ENCODE measurements at places on chromosomes 7 and 10. TPM values are rescaled to one million over a fixed set of nuclear protein-coding genes. Genes with fewer than 3 reads are reported as not detected.

The BHLHA15 gene
- not detected for polyA plus RNA-seq

GRCh38 chr10:5481121-5481520 is 18.2 kb downstream of the CALML5 start:
- peak; percentile 55 for DNase-seq
- no peaks in the 10 kb centered on the region for H3K36me3 ChIP-seq
- H3K4me3 ChIP-seq, result no peak overlapping the region

- H3K36me3 ChIP-seq, result no peaks in the 10 kb centered on the region
- H3K27ac ChIP-seq, result no peak overlapping the region
- peaks cover 36% of the 10 kb centered on the region for H3K27me3 ChIP-seq
- no peak for DNase-seq
These were observed 402.8 kb downstream of the DNAJB6 start for GRCh38 chr7:157739650-157740049.

DNA sequence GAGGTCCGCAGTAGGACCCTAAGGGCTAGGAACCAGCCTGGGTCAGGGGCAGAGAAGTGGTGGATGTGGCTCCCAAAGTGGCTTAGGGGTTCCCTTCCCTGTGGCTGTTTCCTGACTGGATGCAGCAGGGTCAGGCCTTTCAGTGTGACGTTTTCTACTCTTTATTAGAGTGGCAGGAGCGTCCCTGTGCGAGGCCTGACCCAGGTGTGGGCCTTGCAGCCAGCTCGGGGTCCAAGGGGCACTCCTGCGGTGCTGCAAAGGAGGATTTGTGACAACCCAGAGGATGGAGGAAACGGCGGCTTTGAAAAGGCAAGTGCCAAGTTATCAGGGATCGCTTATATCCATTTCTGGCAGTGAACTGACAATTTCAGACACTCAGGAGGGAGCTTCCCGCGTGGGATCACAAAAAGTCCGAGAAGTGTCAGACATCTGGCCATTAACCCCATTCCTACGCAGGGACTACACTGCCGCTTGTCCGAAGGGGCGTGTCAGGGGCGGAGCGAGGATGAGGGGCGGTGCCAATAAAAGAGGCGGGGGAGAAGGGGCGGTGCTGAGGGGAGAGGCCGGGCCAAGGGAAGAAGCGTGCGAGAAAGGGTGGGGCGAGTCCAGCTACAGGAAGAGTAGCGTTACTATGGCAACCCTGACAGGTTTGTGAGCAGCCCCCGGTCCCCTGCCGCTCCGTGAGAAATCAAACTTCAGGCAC is 98.8 kb upstream of the ZNF722 start:
- no peak for DNase-seq
- peak overlapping the region; percentile 50 for H3K4me3 ChIP-seq
- H3K27me3 ChIP-seq, result no peaks in the 10 kb centered on the region
- no peaks in the 10 kb centered on the region for H3K4me1 ChIP-seq
- no peak overlapping the region for H3K27ac ChIP-seq
- H3K36me3 ChIP-seq, result no peaks in the 10 kb centered on the region

- no peaks in the 10 kb centered on the region for H3K36me3 ChIP-seq
- no peaks in the 10 kb centered on the region for H3K4me1 ChIP-seq
- H3K27ac ChIP-seq, result no peak overlapping the region
- no peak for DNase-seq
These were observed 63.0 kb upstream of the SP4 start for GRCh38 chr7:21364801-21365271.

The LHFPL3 gene
- polyA plus RNA-seq, result 2.5 TPM

- H3K4me3 ChIP-seq, result no peak overlapping the region
- DNase-seq, result peak; percentile 46
- H3K36me3 ChIP-seq, result no peaks in the 10 kb centered on the region
- H3K27me3 ChIP-seq, result no peaks in the 10 kb centered on the region
These were observed 70.8 kb downstream of the TCF7L2 start for GRCh38 chr10:113020838-113021237.

DNA sequence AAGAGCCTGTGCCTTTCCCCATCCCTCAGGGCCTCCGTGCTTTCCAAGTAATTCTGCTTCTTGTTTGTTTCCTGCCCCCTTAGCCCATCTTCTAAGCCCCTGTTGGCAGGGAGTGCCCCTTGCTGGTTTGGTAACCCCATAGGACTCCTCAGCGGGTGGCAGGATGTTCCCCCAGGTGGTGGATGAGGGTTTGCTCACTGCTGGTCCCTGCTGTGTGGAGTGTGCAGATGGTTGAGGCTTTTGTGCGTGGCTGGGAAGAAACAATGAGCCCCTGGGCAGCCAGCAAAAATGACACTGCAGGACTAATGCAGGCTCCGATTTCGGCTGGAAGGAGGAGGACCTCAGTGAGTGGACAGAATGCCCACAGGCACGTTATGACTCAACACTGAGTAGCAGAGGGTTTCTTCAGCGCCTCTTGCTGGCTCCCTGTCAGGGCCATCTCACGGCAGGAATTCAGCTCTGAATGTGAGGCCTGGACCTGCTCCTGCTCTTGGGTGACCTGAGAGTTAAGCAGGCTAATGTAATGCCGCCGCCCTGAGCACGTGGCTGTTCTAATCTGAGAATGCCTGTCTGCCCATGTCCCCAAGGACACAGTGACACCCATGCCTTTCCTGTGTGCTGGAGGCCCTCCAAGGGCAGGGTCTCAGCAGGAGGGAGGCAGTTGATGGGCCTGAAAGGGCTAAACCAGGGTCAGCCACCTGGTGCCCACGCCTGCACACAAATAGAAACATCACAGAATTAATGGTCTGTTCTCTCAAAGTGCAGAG is 16.6 kb downstream of the BAG3 start:
- DNase-seq, result no peak
- peak overlapping the region; percentile 41 for H3K27ac ChIP-seq
- no peak overlapping the region for H3K4me3 ChIP-seq
- H3K4me1 ChIP-seq, result peaks cover 52% of the 10 kb centered on the region
- H3K27me3 ChIP-seq, result no peaks in the 10 kb centered on the region

- H3K36me3 ChIP-seq, result no peaks in the 10 kb centered on the region
- peaks cover 14% of the 10 kb centered on the region for H3K27me3 ChIP-seq
- H3K4me1 ChIP-seq, result no peaks in the 10 kb centered on the region
- no peak for DNase-seq
These were observed 61.0 kb upstream of the MKI67 start for GRCh38 chr10:128186959-128187787.

The PCLO gene
- 5.3 TPM for polyA plus RNA-seq

DNA sequence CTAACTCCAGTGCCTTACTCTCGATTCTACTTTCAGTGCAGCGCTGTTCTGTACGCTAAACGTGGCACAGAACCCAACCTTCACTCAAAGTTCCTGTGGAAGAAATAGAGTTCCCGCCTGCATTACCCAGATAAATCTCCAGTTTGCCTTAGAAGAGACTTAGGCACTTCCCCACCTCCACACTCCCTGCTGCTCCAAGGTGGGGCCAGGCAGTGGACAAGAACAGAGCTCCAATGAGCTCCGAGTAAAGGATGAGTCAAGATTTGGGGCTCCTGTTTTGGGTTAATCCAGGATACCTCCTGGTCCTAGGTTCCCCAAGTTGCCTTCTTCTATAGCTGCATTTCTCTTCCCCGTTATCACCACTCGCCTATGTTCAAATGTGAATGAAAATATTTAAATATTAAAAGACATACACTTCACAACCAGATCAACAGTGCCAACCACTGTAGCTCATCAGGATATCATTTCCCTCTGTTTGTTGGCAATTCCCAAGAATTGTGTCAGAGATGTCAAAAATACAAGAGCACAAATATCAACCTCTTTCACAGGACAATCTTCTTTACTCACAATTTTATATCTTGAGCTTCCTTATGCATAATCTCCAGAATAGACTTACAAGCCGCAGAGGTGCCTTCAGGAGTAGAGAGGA is 48.0 kb downstream of the MALSU1 start:
- no peaks in the 10 kb centered on the region for H3K36me3 ChIP-seq
- H3K4me3 ChIP-seq, result no peak overlapping the region
- DNase-seq, result no peak
- H3K4me1 ChIP-seq, result peaks cover 20% of the 10 kb centered on the region
- peak overlapping the region; percentile 17 for H3K27ac ChIP-seq

All from left lung (tissue), 14 donors.